ENCODE measurements at places on chromosomes 5 and 9.

DNA sequence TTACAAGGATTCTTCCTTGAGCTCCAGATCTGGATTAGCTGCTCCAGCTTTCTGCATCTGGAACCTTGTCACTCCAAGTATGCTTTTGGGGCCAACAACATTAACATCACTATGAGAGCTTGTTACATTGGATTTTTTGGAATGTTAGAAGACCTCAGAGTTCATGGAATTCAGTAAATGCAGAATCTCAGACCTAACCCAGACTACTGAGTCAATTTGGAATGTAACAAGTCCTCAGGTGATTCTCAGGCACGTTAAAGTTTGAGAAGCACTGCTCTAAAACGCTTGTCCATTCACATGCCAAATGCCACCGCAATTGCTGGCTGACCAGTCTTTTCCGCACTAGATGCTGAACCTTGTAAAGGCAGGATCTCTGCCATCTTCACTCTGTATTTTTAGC, 251.4 kb upstream of the TRIM32 start:
- peak; percentile 12 for DNase-seq

GRCh38 chr5:43075319-43076293, 35.5 kb upstream of the ANXA2R start:
- no peak for DNase-seq

DNA sequence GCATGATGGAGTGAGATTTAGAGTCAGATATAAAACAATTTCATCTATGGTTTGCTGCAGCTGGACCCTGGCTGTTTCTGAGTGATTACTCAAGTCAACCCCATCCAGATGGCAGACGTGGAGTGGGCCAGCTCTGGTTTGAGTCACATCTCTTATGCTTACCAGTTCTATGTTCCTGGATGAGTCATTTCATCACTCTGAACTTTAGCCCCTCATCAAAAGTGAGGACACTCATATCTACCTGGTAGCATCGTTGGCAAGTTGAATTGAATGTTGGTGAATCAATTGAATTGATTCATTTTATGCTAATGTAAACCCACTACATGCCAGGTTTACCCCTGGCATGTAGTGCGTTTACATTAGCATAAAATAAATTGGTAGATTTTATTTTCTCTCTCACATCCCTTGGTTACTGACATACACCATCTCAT, 176.4 kb downstream of the FGF18 start:
- no peak for DNase-seq

- DNase-seq: no peak
Measured at GRCh38 chr5:154359221-154359573, 86.6 kb upstream of the SAP30L start.

- peak; percentile 54 for DNase-seq
Measured at GRCh38 chr9:89462817-89463683, 34.9 kb downstream of the SEMA4D start.

DNA sequence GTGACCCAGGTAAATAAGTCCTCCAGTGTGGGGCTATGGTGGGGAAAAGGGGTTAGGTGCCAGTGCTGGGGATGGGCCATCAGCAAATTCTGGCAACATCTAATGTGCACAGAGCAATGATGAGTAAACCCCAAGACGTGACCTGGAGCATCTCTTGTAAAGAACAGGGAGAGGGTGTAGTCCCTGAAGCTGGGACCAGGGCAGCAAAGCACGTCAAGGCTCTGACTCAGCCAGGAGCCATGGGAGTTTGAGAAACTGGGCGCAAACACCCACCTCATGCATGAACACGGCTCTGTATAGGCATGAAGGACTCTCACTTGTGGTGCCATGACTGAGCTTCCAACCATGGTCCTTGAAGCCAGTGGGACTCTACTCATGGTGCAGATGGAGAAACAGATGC, 51.8 kb downstream of the DUSP1 start:
- no peak for DNase-seq

GRCh38 chr5:172111852-172112225, 76.2 kb downstream of the STK10 start:
- DNase-seq: no peak

- DNase-seq: peak; percentile 30
Measured at GRCh38 chr5:59348189-59348588, 545.3 kb downstream of the PDE4D start.

- peak; percentile 82 for DNase-seq
Measured at GRCh38 chr9:134025606-134026541, 593 bp downstream of the BRD3OS start.

Data from GM23338 (cell line).